ENCODE measurements at places on chromosomes 2 and 18.

DNA sequence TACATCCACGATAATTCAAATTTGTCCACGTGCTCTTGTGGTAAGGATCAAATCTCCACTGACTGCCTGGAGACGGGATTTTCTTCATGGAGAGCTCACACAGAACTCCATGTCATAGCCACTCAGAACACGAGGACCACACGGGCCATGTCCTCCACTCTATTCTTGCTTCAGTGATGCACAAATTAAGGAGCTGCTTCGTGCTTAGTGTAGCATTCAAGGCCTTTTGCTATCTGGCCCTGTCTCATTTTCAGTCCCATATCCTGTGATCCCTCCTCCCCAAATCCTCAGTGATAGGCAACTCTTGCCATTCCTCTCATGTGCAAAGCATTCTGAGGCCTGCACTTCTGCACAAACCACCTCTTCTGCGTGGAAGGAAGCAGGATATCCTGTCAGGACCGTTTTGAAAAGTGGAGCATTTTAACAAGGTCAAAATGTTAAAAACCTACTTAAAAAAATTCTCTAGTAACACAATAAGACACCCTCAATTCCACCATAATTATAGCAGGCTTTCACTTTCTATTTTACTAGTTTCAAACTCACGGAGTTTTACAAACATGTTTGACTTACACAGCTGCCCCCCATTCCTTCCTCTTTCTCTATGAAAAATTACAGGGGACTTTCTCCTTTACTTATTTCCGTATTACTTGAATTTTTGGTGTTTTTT is 35.2 kb downstream of the ST3GAL5 start:
- DNase-seq = no peak

- DNase-seq = no peak
Measured at GRCh38 chr2:23137166-23137565, 247.8 kb upstream of the KLHL29 start.

GRCh38 chr2:178877874-178878273 is 70.7 kb upstream of the TTN start:
- no peak for DNase-seq

- no peak for DNase-seq
Measured at GRCh38 chr18:46212398-46212797, 108.2 kb downstream of the HAUS1 start.

- DNase-seq = no peak
Measured at GRCh38 chr2:179927041-179927440, 65.6 kb upstream of the ZNF385B start.

GRCh38 chr2:159497256-159497655 is 119.1 kb downstream of the BAZ2B start:
- peak; percentile 23 for DNase-seq

DNA sequence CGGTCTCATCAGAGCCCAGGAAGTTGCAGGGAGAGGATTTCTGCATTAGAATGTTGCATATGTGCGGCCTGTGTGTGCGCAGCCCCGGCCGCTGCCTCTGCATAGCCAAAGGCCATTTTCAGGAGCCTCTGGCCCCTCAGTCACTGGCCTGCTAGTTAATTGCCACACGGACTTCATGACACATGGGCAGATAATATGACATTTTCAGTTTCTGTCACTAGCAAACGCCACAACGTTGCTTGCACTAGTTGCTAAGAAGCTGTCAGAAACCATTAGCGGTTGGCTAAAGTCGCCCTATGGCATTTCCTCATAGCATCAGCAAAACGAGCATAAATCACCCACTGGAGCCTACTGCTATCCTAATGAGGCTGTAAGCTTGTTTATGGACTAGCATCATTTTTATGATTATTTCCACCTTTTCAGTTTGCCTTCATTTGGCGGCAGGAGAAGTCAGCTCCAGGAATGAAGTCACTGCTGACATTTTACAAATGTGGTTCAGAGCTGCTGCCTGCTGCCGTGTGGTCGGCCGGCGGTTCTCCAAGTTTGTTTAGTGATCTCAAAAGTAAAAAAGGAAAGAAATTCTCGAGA is 73.7 kb downstream of the MEIS1 start:
- no peak for DNase-seq

DNA sequence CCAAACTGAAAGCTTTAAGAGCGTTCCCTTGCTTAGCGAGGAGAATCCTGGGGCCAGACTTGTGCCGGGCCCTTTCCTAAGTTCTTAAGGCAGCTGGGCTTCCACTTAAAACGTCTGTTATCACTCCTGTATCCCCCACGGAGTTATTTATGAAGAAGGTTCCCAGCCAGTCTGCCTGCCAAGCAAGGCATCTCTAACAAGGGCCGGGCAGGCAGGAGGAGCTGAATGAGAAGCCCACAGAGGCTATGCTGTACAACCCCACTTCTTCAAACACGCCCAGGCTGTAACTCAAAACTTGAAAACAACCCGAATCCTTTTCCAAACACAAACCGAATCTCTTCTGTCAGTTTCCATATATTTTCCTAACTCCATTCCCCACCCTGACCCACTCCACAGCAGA is 39.0 kb upstream of the ZFP36L2 start:
- DNase-seq = no peak

GRCh38 chr2:172083628-172084394 is 1.5 kb upstream of the DLX1 start:
- DNase-seq = no peak

DNA sequence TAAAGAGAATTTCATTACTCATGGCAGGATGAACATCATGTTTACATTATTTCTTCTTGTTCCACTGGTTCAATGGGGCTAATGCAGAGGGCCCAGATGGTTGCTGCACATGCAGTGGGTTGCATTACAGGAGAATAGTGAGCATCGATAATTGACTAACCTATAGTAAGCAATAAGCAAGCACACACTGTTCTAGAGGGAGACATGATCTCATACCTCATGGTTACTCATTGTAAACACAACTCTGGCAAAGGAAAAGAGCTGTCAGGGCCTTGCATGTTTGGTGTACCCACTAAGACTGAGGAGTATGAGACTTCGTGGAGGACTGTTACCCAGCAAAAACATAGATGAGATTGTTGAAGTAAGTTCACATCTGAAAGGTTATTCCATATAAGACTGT is 885.6 kb upstream of the VRK2 start:
- no peak for DNase-seq

- DNase-seq = no peak
Measured at GRCh38 chr2:241065355-241065803, 36.7 kb downstream of the MTERF4 start.

- no peak for DNase-seq
Measured at GRCh38 chr2:120343100-120343432, 2.9 kb upstream of the INHBB start.

DNA sequence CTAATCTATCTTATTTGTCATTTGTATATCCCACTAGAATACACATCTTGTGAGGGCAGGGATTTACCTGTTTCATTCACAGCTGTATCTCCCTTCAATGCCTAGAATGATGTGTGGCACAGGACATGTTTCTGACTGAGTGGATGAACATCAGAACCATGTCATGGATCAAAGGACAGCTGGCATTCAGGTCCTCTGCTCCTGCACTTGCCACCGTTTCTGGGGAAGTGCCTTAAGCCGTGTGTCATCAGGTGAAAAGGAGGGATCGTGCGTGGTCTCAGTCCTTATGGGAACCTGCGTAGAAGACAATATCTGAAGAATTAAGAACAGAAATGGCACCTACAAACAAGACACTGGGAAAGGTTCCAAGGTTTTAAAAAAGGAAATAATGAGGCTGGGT is 206.1 kb upstream of the GATA6 start:
- DNase-seq = no peak

GRCh38 chr2:213067888-213068287 is 83.5 kb downstream of the IKZF2 start:
- DNase-seq = no peak

- DNase-seq = no peak
Measured at GRCh38 chr2:181411105-181411849, 45.9 kb upstream of the ITGA4 start.

DNA sequence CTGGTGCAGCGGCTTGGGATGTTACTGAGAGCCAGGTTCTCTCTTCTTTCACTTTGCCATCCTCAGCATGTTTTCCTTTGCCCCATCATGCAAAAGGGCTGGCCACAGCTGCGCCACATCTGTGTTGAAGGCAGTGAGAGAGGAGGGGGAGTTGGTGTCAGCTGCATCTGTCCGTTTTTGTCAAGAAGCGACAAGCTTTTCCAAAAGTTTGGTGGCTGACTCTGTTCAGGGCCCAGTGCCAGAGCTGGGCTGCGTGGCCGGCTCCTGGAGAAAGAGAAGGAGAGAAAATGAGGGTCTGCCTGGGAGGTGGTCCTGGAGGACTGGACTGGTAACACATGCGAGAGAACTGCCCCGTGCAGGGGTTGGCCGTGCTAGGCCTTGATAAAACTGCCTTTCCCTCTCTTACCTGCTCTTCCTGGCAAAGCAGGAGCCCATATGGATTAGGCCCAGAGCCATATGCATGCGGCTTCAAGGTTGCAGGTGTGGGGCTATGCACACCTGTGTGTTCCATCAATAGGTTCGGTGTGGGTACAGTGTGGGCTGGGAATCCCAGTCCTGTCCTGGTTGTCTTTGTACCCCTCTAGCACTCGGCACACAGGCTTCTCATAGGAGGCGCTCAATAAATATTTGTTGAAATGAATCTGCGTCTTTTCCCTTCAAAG is 9.0 kb downstream of the RNF144A start:
- no peak for DNase-seq

DNA sequence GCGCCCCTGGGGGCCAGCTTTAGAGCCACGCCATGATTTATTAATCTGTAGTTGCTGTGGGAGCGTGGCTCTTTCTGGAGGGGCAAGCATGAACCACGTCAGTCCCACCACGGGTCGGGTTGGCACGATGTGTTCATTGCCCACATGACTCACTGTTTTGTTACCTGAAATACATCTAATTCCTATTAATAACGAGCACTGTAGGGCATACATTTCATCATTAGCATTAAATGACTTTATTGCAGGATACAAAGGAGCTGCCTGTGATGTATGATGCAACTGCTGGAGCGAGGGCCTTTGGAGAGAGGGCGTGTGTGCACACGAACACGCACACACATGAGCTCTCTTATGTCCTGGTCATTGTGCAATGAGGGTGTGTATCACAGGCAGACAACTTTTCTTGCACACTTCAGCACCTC is 127.0 kb downstream of the INHBB start:
- no peak for DNase-seq

DNA sequence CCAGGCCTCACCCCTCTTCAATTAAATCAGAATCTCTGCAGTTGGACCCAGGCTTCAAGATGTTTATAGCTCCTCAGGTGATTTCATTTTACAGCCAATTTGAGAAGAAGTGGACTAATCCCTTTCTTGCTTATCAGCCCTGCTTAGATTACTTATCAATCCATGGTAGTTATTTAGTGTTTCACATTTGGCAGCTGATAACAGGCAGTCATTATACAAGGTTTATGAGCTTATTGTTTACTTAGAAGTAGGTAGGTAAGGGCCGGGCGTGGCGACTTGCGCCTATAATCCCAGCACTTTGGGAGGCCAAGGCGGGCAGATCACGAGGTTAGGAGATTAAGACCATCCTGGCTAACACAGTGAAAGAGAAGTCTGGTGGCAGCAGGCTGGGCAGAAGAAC is 237.5 kb downstream of the CTNNA2 start:
- DNase-seq = no peak

DNA sequence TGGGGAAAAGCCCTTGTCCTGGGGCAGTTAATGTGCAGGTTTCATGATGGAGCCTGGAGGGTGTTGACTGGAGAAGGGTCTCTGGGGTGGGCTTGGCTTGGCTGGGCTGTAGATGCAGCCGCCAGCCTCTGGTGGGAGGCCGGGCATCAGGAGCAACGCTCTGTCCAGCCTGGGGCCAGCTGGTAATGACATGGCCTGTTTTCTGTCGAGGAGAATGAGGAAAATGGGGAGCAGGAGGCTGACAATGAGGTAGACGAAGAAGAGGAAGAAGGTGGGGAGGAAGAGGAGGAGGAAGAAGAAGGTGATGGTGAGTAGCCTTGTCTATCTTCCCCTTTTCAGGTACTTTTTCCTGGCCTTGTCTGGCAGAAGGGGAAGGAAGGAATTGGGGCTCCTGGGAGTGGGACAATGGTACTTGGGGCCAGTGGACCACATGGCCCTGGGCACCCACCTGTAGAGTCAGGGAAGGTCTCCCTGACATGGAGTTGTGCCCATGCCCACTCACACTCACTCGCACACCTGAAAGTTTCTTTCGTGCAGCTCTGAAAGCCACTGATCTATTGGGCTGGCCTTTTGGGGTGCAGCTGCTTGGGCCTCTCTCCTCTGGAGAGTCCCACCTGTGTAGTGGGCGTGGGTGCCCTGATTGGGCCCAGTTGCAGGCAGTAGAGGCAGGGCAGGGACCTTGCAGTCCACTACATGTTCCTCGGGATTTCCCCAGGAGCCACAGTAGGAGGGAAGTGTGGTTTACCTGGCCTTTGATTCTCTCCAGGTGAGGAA is 3.5 kb downstream of the PTMA start:
- DNase-seq = no peak

DNA sequence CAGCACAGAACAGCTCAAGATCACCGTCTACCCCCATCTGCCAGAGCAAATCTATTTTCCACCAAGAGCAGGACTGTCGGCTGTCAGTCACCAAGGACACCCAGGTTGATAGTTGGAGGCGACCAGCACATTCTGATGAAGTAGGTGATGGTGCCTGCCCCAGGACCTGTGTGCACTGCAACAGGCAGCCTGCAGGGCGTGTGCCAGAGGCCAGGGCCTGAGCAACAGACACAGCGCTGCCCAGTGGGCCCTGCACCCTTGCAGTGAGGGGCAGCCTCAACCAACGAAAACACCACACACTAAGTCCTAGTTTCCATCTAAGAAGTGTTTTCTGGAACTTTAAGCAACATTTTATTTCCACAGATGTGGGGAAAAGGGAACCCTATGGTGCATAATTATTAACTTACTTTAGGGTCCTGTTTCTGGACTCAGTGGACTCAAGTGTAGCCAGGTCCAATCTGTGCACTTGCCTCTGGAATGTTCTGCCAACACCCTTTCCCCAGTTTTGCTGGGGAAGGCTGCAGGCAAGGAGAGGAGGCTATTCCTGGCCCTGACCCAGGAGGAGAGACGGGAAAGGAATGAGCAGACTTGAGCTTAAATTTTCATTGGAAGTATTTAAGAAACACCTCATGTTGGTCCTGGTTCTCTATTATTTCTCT is 61.5 kb downstream of the ADNP2 start:
- DNase-seq = no peak

DNA sequence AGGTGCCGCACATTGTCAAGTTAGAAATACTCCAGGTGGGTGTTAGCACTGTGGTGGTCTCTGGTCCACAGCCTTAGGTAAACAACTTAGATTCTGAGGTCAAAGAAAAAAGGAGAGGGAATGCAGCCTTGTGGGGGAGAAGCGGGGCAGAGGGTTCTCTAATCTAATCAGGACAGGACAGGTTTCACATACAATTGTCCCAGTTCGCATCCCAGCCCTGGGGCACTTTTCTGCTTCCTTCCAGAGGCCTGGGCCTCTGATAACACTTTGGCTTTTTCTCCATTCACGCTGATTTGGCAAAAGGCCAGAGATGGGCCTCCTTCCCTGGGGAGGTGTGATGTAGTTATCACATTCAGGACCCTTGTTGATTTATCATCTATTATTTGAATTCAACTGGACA is 32.5 kb downstream of the SLC1A4 start:
- DNase-seq = no peak

All from AG04449 (cell line).